ENCODE measurements at places on chromosomes 3 and 15.
A peak's percentile ranks its signal among the peaks of the same experiment; 100 is the strongest.

- DNase-seq, result peak; percentile 9
These were observed 39.6 kb downstream of the C3orf38 start for GRCh38 chr3:88189361-88189810.

DNA sequence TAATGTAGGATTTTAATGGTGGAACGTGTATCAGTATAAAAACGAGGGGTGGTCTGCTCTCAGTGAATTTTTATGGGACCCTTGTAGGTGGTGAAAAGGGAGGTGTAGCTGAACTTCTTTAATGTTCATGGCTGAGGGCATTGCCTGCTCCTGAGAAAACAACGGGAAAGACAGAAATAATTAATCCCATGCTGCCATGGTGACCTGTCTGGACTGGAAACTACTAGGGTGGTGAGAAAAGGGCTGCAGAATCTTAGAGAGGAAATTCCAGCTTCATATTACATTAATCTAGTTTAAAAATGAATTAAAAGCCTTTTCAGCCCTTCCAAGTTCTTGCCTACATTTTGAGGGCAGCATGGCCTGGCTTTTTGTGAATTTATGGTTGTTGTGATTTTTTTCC is 47.6 kb downstream of the ZBTB38 start:
- DNase-seq, result no peak

DNA sequence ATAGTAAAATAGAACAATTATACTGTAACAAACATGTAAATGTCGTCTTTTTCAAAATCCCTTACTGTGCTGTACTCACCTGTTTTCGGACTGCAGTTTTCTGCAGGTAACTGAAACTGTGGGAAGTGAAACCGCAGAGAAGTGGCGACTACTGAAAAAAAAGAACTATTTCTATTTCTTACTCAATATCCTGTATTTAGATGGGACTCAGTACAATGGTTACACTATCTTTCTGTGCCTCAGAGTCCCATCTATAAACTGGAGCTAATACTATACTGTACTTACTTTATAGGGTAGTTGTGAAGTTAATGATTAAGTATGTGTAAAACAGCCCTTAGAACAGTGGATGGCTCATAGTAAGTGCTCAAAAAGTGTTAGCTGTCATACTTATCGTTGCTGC is 14.3 kb upstream of the P2RY12 start:
- no peak for DNase-seq

- no peak for DNase-seq
These were observed 75.0 kb downstream of the GABRB3 start for GRCh38 chr15:26697913-26698312.

DNA sequence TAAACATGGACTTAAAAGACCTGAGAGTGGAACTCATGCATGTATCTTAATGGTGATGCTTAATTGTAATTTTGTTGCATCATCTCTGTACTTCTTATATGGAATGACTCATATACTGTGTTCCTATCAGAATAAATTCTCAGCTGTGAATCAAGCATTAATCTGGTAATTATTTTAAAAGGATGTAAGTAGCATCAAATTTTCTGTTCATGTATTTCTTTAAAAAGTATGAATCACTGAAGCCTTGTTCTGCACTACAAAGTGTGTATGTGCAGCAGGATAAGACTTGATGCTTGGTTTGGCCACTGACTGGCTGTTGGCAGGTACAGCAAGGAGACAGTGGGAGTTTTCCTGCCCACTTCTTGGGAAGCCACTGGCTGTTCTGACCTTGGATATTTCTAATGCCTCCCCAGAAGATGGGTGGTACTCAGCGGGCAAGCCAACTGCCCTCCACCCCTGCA is 123.9 kb downstream of the ANO10 start:
- no peak for DNase-seq

- no peak for DNase-seq
These were observed 17.7 kb downstream of the SOX2 start for GRCh38 chr3:181729341-181729869.

DNA sequence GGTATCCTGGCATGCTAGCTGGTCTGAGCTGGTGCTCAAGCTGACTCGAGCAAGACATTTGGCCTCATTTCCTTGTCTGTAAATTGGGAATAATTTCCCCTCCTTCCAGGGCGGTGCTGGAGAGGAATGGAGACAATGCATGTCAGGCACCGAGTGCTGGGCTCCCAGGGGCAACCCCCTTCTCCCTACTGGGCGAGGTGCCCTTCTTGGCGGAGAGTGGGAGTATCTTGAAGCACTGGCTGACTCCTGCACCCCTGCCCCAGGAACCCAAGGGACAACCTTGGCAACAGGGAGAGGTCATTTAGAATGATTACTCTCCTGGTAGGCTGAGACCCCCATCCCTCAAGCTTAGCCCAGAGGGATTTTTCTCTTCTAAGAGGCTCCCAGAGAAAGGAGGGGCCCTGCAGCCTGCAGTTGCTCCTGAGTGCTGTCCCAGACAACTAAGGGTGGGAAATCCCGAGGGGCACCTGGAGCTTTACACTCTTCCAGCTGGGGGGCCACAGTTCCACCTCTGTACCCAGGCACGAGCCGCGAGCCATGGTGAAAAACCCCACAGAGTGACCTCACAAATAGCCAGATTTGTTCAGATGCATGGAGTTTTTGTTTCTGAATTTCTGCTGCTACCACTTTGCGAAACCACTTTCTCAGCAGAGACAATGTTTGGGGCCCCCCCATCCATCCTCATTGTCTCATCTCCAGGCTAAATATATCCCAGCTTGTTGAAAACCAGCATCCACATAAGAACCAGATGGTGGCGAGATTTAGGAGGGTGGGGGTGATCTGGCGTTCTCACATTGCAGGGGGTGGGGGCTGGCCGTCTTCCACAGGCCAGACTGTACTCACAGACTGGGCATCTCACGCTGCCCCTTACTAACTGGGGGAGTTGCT is 44.8 kb downstream of the ABTB1 start:
- no peak for DNase-seq

DNA sequence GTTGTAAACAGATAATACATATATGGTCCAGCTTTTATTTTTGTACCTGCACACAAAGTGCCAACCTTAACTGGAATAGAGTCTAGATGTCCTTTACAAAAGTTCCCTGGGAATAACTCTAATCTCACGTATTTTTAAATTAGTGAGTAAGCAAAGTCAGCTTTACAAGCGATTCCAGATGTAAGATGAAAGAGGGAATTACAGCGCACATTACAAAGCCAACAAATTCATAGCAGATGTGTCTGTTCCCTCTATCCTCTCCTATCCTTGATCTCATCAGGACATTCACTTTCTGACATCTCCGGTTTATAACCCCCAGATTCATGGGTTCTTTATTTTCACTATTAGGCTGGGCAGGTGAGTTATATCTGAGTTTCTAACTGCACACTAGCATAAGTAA is 406.8 kb upstream of the ZNF385D start:
- no peak for DNase-seq

- DNase-seq, result no peak
These were observed 27.2 kb downstream of the ACKR2 start for GRCh38 chr3:42836150-42837123.

DNA sequence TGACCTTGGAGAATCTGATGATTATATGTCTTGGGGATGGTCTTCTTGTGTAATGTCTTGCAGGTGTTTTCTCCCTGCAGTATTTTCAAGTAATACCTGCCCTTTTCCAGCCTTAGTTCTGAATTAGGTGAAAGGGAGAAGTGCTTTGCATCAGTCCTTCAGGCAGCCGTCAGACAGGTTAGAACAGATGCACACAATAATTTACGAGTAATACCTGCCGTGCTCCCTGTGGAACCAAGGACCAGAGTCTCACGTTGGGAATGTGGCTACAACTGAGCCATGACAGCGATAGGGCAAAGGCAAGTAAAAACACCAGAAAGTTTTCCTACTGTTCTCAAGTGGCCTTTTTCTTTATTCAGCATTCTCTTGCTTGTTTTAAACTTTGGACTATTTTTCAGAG is 69.1 kb downstream of the CHCHD6 start:
- no peak for DNase-seq

Data from activated T-cell treated with anti-CD3 and anti-CD28 coated beads, Interleukin-2, amount 50 U/mL, for 72 hours (primary cell).